ENCODE measurements at places on chromosomes 7 and 10.

DNA sequence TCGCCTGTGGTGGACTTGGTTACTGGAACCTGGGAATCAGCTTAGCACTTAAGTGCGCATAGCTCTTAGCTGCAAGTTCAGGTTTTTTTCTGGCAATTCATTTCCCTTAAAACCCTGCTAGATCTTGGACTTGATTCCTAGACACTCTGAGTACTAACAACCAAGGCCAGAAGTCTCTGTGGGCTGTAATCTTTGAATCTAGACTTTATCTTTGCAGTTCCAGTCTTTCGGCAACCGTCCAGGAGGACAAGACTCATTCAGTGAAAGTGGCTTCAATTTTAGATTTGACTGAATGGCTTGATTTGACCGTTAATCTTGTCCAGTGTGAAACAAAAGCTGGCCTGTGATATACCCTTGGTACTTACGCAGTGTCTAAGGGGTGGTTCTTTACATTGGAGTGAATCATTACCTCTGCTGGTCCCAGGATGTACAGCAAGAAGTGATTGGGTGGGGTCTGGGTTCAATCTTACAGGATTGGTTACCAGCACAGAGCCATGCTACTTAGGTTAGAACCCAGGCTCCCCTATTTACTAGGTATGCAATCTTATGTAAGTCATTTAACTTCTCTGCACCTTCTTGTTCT is 16.4 kb downstream of the PTTG1IP2 start:
- no peak for DNase-seq

DNA sequence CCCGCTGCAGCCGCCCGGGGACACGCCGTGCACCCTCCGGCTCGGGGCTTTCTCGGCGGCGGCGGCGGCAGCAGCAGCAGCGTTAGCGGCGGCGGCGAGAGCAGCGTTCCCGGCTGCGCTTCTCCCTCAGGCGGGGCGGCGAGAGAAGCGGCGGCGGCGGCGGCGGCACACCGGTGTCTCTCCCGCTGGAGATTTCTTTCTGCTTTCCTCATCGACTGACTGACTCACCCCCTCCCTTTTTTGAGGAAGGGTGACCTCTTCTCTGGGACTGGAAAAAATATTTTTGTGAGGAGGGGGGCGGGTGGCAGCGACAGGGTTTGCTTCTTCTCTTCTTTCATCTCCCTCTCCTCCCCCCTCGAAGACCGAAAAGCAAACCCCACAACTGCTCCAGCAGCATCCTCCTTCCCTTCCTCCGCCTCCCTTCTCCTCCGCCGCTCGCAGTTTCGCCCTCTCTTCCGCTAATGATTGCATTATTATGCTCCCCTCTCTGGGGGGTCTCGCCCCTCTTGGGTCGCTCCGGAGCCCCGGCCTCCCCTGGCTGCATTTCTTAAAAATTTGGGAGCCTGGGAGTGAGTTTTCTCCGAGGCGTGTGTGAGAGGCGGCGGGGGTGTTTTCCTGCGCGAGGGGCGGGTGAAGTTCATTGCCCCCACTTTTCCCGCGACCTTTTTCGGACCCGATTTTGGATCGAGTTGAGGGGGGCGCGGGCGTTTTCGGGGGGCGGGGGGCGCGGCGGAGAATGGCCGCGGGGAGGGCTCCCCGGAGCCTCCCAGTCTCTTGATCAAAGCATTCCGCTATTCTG is 411 bp downstream of the AUTS2 start:
- peak; percentile 37 for DNase-seq

GRCh38 chr10:131766096-131766495 is 134.7 kb upstream of the PPP2R2D start:
- no peak for DNase-seq

DNA sequence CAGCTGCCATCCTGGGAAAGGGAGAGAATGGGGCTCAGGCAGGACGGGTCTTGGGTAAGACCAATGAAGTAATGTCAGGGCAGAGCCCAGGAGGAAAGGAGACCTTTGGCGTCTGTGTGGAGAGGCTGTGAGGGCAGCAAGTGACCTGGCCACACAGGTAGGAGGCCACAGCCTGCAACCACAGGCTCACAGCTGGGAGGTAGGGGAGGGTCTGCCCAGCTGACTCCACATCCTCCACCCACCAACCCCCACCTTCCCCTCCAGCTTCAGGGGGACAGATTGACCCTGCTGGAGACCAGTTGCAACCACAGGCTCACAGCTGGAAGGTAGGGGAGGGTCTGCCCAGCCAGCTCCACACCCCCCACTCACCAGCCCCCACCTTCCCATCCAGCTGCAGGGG is 262.2 kb upstream of the TCERG1L start:
- DNase-seq = no peak

DNA sequence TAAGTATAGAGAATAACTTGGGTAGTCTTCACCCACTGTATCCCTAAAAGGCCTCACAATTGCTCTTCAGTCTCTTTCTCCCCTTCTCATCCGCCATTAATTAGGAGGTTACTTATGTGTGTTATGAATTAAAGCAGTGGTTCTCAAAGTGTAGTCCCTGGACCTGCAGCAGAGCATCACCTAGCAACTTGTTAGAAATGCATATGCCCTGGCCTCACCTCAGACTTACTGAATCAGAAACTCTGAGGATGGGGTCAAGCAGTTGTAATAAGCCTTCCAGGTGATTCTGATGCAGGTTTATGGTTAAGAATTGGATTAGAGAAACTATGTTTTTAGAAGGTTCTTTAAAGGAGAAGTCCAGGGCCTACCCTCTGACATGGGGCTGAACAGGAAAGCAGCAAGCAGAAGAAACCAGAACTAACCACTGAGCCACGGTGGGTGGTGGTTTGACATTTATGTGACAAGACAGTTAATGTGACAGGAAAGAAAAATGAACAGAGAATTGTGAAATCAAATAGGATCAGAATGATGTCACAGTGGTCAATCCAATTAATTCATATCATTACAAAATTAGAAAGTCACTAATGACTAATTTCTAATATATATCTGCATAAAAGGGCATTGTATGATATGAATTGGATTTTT is 37.6 kb downstream of the ENTPD1 start:
- peak; percentile 91 for DNase-seq

DNA sequence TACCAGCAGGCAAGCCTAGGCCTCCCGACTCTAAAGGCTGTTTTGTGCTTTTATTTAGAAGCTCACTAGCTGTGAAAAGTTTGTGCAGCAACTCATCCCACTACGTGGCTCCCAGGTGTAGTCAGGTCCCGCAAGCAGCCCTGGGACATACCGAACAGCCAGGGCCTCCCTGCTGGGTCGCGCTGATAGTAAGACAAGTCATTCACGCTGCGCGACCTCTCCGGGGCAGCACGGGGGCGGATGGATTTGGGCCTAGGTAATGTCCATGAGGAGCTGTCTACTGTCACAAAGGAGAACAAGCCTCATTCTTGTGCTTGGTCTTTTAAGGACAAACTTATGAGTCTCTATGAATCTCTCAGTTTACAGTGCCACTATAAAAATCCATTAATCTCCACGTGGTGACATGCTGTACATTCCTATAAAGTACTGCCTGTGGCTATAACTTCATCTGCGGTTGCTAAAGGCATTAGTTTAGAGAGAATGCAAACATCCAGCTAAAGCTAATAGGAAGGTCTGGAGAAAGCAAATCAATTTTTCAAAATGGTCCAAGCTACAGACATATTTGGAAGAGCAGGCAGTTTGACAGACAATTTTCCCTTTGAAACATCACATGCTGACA is 546.8 kb downstream of the PHTF2 start:
- DNase-seq = no peak

DNA sequence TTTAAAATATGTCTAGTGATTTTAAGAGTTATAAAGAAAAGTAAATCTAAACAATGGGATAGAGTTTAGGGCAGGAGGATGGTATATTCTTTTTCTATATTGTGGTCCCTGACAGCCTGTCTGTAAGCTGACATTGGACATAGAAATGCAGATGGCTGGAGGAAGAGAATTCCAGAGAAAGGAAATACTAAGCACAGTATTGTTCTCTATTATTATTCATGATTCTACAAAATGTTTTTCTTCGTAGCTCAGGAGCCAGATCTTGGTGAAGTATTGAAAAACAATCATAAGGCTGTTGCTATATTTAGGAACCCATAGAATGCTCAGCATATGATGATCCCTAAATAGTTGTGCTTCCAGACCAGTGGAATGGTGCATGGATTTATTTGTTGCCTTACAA is 117.0 kb upstream of the FAM3C start:
- DNase-seq = no peak

DNA sequence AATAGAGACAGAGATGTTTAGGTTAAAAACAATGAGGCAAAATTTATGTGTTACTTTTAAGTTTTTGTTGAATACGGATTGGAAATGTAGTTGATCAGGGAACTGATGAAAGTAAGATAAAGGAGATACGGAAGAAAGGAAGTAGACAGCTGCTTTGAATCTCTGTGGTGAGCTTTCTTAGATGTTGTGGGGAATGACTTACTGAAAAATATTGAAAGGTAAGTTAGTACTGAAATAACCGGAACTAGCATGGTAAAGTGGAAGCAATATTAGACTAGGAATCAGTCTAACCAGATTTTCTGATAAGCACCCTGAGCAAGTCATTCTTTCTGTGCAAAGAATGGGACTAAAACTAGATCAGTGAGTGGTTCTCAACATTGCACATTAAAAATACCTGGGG is 34.8 kb downstream of the LUC7L2 start:
- DNase-seq = no peak
